ENCODE measurements at places on chromosomes 16 and 17.

- no peak for DNase-seq
These were observed 12.2 kb downstream of the PRKCB start for GRCh38 chr16:23847948-23848347.

DNA sequence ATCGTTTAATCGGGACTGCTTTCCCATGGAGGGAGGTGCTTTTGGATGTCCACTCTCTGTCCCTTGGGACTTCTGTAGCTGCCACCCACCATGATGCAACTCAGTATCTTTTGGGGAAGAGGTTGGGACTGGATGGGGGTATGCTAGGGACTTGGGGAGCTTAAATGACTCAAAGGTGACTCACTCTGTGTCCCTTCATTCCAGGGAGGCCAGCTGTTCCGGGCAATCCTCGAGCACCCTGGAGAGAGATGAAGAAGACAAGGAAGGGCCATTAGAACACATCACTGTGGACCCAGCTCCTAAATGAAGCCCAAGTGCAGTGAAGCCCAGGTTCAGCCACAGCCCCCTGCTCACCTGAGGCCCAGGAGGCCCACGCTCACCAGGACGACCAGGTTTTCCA is 4.6 kb downstream of the COL1A1 start:
- DNase-seq = no peak

GRCh38 chr17:9226794-9227135 is 205.5 kb downstream of the NTN1 start:
- DNase-seq = no peak

DNA sequence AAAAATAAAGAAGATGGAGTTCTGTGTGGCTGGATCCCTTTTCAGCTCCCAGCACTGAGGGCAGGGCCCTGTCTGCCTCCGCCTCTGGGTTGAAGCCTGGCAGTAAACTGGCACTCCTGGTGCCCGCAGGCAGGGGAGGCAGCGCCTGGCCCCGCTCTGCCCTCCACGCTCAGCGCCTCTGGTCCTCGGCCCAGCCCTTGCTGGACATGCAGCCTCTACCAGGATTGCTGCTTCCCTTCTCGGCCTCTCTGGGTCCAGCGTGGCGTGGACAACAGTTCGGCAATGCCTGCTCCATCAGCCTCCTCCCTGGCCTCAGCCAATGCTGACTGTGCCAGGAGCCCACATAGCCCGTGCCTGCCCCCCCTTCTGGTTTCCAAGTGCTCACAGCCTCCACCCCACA is 84.4 kb upstream of the CHMP6 start:
- no peak for DNase-seq

DNA sequence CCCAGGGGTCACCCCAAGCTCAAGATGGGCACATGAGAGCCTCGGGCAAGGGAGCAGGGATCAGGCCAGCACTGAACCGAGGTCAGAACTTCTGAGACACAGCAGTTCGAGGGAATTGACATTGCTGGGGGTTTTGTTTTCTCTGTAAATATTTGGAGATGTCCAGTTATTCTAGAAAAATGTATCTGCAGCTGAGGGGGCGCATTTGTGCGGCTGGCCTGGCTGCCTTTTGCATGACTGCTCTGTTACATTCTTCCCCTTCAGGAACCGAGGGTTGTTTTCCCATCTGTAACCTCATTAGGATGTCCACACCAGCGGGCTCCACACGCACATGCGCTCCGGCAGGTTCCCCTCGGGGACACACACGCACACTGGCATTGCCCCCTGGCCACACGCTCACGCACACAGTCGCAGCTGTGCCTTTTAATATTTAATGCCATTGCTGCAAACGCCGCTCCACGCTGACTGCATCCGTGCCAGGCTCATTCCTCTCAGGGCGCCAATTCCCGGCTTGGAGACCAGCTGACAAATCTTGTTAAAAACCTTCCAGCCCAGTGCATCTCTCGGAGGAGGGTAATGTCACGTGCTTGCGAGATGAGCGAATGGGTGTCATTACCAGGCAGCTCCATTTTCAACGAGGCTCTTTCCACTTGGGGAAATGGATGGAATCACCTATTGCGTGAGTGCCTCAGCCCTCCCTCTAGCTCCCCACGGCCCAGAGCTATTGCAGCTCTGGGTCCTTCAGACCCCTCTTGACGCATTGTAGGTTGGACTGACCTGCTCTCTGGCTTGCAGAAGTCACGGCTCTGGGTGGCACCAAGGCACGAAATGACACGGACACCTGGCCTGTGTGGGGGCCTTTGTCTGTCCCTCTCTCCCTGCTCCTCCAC is 13.1 kb downstream of the CCR7 start:
- DNase-seq = no peak

- no peak for DNase-seq
These were observed 81.1 kb downstream of the ANKRD11 start for GRCh38 chr16:89409161-89409711.

GRCh38 chr16:2092256-2092620 is 43.5 kb downstream of the PKD1 start:
- DNase-seq = no peak

DNA sequence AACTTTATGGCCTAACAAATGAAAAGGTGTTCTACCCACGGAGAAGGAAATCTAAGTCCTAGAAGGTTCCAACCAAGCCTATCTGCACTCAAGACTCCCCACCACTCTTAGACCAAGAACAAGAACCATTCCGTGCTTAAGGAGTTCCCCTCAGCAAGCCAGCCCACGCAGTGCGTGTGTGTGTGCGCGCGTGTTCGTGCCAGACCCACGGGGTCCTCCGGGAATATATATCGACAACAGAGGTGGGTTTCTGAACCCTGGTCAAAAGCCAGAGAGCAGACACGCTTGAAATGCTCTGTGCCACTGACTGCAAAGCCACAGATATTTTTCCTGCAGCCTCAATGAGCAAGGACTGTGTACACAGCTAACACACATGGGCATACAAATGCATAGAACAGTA is 70.7 kb downstream of the SLC39A11 start:
- DNase-seq = no peak

- DNase-seq = no peak
These were observed 51.3 kb downstream of the ADCY9 start for GRCh38 chr16:4064950-4065352.

DNA sequence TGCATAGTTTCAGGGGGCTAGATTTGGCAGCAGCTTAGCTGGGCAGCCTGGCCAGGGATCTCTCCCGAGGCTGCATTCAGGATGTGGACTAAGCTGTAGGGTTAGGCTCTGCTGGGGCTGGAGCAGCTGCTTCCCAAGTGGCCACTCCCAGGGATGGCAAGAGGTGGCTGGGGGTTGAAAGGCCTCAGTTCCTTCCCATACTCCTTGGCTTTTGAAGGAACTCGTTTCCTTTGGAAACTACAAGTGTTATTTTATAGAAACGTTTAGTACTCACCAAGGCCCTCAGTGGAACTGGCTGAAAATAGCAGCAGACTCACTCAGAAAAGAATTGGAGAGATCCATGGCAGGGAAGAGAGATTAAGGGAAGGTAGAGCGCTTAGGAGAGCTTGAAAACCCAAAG is 76.4 kb downstream of the WWP2 start:
- DNase-seq = no peak

- DNase-seq = no peak
These were observed 22.6 kb upstream of the ITGA3 start for GRCh38 chr17:50033316-50033715.

DNA sequence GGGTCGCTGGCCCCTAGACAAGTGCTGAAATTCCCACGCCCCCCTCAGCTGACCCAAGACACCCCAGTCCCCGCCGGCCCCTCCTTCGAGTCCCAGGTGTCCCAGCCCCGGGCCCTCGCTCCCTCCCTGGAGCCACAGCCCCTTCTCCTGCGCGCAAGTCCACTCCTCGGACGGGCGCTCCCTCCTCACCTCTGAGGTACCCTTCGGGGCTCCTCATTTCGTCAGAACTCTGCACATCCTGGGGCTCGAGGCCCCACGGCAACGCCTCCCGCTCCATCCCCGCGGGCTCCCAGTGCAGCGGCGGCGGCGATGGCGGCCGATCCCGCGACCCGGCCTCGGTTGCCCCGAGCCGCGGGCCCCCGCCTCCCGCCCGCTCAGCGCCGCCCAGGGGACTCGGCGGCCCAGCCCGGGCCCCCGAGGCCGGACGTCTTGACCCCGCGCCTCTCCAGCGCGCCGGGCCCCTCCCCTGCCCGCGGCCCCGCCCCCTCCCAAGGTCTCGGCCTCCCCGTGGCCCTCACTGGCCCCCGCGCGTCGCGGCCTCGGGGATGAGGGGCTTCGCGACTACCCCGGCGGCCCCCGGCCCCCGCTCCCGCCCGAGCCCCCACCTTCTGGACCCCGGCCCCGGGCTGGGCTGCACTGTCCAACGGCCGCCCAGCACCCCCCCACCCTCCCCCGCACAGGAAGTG is at the start of gene ZNF768:
Gene ZNF768, minus strand, starts transcription at position 430 of the 686 bp plus-strand sequence. Its CDS starts 153 bp downstream, at position 277.
- DNase-seq = no peak

- no peak for DNase-seq
These were observed 24.3 kb downstream of the G6PC1 start for GRCh38 chr17:42924891-42925290.

DNA sequence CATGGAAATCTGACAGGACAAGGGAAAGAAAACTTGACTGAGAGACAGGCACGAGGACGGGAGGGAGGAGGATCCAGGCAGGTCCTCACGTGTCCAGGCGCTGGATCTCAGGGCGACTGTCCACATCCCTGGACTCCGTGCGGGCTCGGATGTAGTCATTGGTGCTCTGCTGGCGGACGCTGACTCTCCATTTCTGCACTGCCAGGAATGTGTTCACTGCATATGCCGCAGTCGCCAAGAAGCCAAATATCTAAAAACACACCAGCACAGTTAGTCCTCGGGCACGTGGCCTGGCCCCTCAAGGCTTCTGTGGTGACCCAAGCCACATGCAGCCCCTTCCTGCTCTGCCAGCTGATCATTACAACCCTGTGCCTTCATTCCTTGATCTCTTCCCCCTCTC is 17.5 kb downstream of the CMTM3 start:
- no peak for DNase-seq

DNA sequence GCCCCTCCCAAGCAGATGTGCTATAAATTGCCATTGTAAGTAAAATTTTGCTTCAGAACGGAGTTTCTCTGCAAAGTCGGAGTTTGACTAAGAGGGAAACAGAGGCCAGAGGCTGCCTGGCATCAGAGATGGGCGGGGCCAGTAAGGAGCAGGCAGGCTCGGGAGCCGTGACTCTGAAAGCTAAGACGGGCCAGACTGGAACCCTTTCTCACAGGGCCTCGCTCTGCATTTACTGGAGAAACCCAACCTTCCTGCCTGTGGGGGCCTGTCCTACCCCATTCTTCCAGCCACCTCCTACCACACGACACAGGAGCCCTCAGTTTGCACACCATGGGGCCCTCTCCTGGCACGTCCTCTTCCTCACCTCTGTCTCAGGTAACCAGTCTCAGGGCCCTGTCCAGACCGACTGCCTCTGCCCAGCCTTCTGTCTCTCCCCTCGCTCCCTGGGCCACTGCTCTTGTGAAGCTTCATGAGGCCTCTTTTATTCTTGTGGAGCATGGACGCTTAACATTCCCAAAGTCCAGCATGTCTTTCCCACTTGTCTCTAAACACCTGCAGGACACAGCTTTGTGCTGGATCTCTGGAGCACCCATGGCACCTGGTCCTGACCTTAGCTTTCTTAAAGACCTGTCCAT is 48.4 kb upstream of the ACSF3 start:
- DNase-seq = no peak

- DNase-seq = no peak
These were observed 441.1 kb upstream of the RBFOX1 start for GRCh38 chr16:6891496-6891895.

GRCh38 chr17:29661213-29661612 is 38.5 kb upstream of the CORO6 start:
- DNase-seq = no peak

DNA sequence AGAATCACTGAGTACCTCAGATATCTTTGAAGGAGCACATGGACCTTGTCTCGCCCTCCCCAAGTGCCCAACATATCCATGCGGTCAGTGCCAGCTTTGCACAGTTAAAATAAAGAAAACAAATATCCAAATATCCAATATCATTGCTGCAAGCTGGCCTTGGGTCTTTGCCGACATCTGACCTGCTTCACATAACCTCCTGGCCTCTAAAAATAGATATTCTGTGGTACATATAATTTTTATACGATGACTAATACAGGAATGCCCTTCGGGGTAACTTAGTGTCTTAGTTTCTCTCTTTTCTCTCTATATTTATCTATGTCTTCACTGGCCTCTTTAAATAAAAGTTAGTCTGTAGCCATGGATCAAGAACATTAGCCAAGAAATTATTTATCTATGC is 67.8 kb downstream of the MAF start:
- no peak for DNase-seq

Measured in SK-N-DZ (cell line).